ENCODE measurements at places on chromosomes 13 and 19.

- no peak for DNase-seq
These were observed 81.1 kb upstream of the SERP2 start for GRCh38 chr13:44292545-44292944.

- DNase-seq, result no peak
These were observed 10.9 kb downstream of the SETDB2 start for GRCh38 chr13:49455007-49455398.

GRCh38 chr19:3668331-3669081 is 31.8 kb downstream of the PIP5K1C start:
- no peak for DNase-seq

DNA sequence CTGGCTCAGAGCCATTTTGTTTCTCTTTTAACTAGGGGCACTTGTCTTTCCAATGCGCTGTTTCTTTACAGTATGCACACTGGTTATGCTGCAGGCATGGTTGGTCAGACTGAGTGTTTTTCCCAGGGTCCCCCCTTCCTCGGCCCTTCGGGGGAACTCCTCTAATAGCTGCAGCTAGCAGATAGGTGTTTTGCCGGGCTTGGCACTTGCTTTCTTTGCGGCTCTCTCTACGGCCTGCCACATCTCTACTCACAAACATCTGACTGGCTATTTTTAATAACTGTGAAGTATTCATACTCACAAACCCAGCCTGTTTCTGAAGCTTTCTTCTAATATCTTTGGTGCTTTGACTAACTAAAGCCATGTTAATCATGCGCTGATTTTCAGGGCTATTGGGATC is 89.4 kb downstream of the SLC25A15 start:
- no peak for DNase-seq

DNA sequence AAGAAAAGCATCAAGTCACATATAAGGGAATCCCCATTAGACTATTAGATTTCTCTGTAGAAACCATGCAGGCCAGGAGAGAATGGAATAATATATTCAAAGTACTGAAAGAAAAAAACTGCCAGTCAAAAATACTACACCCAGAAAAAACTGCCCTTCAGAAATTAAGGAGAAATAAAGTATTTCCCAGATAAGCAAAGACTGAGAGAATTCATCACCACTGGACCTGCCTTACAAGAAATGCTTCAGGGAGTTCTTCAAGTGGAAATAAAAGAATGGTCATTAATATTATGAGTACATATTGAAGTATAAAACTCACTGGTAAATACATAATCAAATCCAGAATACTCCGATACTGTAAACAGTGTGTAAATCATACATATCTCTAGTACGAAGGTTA is 35.9 kb downstream of the VWA8 start:
- DNase-seq, result no peak

DNA sequence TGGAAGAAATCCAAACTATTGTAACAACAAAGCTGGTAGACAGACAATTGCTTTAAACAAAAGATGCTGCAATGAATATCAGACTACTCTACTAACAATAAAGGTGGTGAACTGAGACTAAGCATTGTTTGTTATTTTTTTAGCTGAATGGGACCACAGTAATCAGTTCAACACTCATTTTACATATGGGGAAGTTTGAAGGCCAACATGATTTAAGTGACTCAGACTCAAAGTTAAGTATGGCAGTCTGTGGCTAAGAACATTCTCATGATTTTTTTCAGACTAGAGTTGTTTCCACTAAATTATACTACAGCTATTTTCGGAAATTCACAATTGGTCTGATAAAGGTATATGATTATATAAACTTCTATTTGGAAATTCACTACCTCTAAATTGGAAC is 10.4 kb downstream of the EXOSC8 start:
- no peak for DNase-seq

- no peak for DNase-seq
These were observed 118.7 kb upstream of the MCF2L start for GRCh38 chr13:112850273-112850672.

DNA sequence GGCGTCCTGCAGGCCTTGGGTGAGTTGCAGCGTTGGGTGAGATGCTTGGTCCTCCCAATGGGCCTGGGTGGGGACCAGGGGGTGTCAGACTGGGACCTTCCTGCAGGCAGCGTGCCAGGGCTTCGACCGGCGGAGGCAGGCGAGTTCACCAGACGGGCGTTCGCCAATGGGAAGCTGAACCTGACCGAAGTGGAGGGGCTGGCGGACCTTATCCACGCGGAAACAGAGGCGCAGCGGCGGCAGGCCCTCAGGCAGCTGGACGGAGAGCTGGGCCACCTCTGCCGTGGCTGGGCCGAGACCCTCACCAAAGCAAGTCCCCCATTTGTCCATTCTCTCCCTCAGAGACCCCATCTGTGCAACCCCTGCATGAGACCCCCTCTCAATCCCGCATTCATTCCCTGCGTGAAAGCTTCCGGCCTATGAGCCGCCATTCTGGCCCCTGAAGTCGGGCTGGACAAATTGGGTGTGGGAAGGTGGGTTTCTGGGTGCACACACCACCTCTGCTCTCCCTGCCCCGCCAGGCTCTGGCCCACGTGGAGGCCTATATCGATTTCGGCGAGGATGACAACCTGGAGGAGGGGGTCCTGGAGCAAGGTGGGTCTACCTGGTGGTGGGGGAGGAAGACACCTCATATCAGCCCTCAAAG is 1.2 kb downstream of the GTPBP3 start:
- DNase-seq, result no peak

DNA sequence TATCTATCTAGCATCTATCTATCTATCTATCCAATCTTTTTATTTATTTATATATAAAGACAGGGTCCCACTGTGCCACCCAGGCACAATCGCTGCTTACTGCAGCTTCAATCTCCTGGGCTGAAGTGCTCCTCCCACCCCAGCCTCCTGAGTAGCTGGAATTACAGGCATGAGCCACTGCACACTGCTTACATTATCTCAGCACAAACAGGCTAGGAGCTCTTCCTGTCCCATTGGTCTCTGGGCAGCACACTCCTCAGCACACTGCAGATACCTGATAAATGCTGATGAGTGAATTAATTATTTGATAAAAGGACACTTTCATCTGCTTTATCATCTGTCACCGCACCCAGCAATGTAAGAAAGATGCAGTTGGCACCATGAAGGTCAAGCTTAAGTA is 16.1 kb downstream of the ZNF562 start:
- no peak for DNase-seq

GRCh38 chr19:44539236-44539826 is 9.9 kb upstream of the CEACAM20 start:
- no peak for DNase-seq

DNA sequence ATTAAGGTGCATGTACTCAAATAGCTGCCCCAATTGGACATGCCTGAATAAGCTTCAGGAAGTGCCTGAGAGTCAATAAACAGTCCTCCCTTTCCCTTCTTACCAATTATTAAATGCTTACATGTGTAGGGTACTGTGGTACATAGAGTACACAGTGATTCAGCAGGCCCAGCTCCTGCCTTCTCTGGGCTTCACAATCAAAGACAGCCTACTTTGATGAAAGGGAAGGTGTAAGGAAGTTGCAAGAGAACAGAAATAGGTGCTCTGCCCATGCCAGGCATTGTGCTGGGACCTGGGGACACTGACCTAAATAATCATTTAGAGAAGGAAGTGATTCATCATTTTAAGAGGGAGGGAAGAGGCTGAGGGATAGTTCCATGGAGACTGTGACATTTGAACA is 17.2 kb downstream of the FRY start:
- DNase-seq, result no peak

DNA sequence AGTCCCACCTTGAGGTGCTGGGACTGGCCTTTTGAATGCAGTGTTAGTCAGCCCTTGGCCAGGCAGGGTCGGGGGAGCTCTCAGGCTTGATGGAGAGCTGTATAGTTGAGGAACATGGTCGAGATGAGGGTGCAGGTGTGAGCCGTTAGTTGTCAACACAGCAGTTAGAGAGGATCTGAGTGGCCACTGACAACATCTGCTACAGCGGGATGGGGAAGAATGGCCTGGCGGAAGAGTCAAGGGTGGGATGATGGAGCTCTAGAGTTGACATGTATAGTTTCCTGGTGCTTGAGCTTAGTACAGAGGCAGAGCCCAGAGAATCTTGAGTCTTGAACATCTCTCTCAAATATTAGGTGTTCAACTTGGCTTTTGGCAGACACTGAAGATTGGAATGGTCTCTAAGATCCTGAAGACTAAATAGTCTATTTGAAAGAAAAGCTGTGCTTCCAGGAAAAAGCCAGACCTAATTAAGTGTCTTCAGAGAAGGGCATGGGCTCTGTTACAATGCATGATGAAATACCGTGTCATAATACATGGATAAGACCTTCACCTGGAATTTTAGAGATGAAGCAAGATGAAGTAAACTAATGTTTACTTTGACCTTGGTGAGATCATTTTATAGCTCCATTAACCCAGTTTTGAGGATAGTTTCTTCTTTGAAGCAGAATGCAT is 9.7 kb downstream of the PCCA start:
- no peak for DNase-seq

Data from stimulated activated CD4-positive, alpha-beta T cell treated with anti-CD3 and anti-CD28 coated beads, TNF-alpha, amount 100 ng/mL, for 1 hour (primary cell).